ENCODE measurements at places on chromosomes 4 and X.

DNA sequence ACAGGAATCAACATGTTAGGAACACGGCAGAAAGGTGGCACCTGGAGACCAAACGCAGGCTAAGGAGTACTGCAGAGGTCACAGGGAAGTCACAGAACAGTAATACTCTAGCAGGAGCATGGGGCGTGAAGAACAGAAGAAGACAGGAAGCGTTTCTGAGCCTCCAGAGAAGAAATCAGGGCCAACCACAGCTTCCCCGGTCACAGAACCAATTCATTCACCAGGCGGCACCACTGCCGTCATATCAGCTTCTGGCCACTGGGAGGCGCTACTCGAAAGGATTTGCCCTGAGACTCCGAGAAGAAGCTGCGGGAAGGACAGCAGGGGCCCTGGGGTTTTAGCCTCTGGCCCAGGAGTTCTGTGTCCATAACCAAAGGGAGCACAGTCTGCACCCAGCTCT, 78.0 kb upstream of the DRD5 start:
- DNase-seq = no peak

GRCh38 chrX:47232803-47233332, at the start of gene USP11:
Gene USP11, plus strand, starts transcription at chrX:47233009. Its CDS starts 35 bp downstream, at chrX:47233044.
- DNase-seq = no peak

GRCh38 chr4:42654631-42655268, 2.2 kb downstream of the ATP8A1 start:
- no peak for DNase-seq

DNA sequence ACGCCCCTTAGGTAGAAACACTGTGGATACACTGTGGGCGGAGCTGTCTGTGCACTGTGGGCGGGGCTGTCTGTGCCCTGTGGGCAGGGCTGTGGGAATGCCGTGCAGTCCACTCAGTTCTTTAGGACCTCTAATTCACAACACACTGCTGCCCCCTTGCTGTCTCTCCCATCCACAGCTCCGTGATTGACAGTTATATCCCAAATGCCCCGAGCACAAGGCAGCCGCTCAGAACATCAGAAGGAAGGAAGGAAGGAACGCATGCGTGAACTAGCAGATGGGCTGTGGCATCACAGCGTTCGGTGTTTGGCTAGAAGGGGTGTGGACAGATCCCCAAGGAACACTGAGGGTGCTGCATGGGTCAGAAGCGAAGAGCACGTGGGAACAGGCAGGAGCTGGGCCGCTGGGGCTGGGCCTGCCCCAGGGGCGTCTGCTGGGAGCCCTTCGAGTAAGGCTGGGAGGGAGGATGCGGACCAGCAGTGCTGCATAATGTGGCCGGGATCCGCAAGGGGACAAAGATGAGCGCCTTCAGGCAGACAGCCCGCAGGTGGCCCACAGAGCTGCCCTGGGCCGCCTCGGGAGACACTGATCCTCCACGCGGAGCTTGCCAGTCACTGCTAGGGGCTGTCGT, 29.8 kb downstream of the ACOX3 start:
- no peak for DNase-seq

GRCh38 chr4:96375367-96375766, 535.5 kb downstream of the PDHA2 start:
- no peak for DNase-seq

DNA sequence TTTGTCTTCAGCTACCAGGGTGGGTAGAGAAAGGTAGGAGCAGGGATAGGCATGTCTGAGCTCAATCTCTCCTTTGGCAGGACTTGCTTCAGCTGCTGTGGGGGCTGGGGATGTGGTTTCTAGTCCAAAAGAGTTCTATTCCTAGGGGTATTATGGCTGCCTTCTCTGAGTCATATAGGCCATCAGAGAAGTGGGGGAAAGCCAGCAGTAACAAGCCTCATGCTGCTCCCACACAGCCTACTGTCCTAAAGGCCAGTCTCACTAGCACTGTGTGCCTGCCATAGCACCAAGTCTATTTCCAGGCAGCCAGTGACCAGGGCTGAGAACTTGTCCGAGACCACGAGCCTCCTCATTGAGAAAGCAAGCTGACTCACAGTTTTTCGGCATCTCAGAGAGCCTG, 270.6 kb downstream of the DCAF12L2 start:
- DNase-seq = no peak

DNA sequence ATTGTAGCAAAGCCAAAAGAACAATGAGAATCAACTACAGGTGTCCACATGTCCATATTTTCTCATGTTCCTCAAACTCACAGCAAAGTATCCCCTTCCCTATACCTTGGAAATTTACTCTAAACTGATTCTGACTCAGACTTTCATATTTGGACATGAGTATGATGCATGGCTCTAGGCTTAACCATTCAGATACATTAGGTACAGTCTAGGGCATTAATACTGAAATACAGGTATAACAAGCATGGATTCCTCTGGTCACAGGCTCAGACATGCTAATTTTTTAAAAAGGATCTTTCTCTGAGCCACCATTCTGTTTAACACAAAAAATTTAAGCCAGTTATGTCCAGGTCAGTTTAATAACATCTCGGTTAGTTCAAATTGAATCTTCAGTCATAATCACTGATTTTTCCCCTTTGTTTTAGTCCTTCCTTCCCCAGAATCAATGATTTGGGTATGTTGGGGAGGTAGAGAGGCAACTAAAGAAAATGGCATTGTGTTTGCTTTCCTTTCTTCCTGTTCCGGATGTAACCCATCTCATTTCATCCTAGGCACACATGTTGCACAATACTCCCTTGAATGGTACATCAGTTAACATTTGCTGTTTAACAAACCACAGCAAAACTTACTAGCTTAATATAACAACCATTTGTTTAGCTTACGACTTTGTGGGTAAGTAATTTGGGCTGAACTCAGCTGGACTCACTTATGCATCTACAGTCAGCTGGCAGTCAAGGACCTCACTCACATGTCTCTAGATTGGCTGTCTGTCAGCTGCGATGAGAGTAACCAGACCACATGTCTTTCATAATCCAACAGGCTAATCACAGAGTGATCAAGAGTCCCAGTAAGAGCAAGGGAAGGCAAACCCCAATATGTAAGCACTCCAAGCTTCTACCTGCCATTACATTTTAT, 75.3 kb upstream of the GRIA3 start:
- no peak for DNase-seq

DNA sequence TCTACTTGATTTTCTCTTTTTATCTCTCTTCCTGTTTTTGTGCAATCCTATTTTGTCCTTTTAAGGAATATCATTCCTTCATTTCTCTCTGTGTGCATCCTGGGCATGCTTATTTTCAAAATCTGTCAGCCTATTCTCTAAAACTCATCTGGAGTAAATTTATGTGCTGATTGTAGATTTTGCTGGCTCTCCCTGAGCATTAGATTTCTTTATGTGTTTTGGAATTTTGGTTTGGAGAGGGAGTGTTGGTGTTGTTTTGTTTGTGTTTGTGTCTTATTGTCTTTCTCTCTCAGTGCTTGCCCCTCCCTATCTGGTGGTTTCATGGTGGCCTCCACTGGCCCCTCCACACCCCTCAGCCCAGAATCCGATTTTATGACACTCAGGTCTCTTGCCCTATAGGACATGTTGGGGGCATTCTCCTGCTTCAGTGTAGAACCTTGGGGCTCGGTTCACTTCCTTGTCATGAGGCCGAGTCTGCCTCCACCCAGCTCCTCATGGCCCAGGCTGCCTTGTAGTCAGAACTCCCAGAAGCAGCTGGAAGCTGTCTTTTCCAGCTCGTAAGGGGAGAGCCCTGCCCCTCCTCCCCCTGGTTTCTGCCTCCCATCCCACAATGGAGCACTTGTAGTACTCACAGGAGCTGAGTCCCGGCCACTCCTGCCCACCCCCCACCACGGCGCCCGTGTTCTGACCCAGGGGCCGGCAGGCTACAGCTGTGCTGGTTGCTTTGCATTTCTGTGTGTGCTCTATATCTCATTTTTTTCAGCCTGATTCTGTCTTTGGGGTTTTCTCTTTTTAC, 24.5 kb upstream of the PJA1 start:
- no peak for DNase-seq

Measured in cortex of kidney (tissue), 1 donor.